Occipital lobe (tissue), 3 donors: ENCODE measurements at places on chromosomes 7 and 10. TPM values are rescaled to one million over a fixed set of nuclear protein-coding genes. Genes with fewer than 3 reads are reported as not detected.

The HECW1 gene
- total RNA-seq = 54.7 TPM

The TUBB8 gene
- not detected for total RNA-seq

- no peak for DNase-seq
These were observed 40.7 kb upstream of the ANAPC16 start for GRCh38 chr10:72175149-72175548.

DNA sequence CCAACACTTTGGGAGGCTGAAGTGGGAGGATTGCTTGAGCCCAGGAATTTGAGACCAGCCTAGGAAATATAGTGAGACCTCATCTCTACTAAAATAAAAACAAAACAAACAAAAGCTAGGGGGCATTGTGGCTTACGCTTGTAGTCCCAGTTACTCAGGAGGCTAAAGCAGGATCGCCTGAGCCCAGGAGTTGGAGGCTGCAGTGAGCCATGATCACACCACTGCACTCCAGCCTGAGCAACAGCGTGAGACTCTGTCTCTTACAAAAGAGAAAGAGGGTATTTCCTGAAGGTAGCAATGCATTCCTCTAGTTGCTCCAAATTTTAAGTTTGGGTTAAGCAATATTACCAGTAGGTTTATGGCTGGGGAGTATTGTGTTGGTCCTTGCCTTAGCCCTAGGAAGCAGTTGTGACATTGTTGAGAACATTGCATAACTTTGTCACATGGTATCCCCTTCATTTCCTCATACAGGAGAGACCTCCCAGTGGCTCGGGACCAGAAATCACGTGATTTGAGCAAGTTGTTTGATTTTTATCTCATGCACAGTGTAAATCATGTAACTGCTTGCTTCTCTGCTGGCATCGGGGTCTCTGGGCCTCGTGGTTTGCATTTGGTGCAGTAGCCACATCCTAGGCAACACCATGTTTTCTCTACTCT is 23.3 kb upstream of the SMARCD3 start:
- DNase-seq = no peak

The LRRD1 gene
- 0.78 TPM for total RNA-seq

- DNase-seq = peak; percentile 35
These were observed 31.1 kb downstream of the SKIDA1 start for GRCh38 chr10:21494191-21495001.

DNA sequence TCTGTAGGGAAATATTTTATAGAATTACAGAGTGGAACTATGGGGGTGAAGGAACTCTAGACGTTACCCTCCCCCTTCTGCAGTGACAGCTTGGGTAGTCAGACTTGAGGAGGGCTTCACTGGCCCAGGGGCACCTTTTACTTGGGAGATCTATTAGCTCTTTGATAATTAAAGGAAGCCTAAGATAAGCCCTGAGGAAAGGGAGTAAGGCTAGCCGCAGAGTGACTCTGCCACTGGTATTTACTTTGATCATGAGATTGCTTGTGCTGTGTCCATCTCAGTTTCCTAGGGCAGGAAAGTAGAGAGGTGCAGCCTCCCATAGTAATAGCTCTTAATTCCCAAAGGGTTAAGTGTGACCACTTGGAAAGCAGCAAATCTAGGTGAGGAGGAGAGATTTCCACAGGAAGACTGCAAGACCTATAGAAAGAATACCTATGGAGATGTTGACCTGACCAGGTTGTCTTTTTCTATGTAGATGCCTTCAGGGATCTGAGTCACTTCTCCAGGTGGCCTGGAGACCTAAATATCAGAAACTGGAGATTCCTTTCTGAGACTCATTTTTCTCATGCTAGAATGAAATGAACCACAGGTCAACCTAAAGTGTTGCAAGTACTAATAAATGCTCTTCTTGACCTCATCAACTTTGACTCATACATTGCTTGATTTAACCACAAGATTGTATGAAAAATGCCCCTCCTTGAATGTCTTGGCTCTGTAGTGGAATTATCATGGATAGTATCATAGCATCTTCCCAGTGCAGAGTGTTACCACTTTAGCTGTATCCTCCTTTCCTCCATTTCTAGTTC is 447.3 kb upstream of the GHITM start:
- DNase-seq = no peak

GRCh38 chr10:98673171-98673782 is 226.5 kb upstream of the HPS1 start:
- DNase-seq = no peak

The ENO4 gene
- total RNA-seq = 0.78 TPM

DNA sequence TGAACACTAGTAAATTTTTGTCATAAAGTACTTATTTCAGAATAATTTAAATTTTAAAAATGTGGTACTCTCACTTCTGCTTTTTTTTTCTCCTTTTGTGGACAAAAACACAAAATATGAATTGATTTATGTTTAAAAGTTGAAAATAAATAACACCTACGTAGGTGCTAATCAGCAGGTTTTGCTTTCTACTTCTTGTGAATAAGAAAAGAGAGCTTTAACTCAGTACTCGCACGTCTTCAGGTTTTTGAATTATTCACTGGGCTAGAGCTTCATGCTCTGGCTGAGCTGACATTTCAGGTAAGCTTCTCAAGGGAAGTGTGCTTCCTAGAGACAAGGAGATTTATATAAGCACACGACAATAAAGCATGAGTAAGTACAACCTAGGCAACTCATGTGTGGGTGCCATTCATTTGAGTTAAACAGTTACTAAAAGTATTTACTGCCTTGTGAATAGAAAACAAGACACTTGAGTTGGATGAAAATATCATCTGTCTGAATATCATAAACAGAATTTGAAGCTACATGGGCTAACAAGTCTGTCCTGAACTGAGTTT is 190.0 kb upstream of the POT1 start:
- DNase-seq = no peak

The THNSL1 gene
- total RNA-seq = 17.9 TPM

The COBL gene
- 6.4 TPM for total RNA-seq

GRCh38 chr7:1810521-1810920 is 140.4 kb downstream of the ELFN1 start:
- DNase-seq = no peak

GRCh38 chr7:35185908-35186731 is 67.8 kb downstream of the TBX20 start:
- DNase-seq = peak; percentile 78

DNA sequence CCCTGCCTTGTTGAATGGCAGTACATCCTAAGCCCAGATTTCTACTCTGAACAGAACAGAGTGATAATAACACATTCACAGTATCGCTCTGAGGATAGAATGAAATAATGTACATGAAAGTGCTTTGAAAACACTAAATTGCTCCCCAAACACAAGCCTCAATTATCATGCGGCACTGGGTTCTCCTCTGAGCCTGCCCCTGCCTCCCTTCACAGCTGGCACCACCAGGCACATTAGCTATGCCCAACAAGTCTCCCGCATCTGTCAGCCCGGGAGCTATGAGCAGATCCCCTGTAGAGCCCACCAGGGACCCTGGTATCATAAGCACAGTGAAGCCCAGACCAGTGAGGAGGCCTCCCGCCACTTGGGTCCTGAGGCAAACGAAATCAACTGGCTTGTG is 405.5 kb downstream of the GRID1 start:
- no peak for DNase-seq

The CTAGE15 gene
- total RNA-seq = 0.47 TPM

The SYNPO2L gene
- total RNA-seq = not detected

DNA sequence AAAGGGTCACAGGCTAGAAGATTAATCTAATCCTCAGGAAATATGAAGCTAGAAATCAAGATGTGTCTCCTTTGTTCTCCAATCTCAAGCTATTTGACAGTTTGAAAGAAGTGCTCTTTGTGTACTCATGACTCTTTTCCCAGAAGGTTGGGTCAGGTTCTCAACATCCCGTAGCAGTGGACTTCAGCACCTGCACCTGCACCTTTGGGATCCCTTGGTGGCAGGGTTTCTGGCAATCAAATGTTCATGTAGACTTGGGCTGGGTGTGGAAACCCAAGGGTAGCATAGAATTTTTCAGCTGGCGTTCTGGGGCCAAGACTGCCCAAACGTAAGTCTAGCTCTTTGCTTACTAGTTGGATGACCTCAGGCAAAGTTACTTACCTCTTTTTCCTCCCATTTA is 134.4 kb downstream of the ADRA2A start:
- no peak for DNase-seq

DNA sequence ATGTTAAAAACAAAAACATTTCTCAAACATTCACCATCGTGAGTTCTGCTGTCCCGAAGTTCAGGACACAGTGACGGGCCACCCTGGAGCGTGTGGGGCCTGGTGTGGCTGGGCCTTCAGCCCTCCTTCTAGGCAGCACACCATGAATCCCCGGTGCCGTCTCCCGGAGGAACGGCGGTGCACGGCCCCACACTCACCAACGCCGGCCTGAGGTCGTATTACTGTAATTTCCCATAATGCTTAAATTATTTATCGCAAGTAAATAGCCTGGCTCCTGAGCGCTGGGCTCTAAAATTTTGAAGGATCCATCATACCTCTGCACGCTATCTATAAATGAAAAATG is 1.4 kb downstream of the STK32C start:
- no peak for DNase-seq

The EEF1AKMT2 gene
- total RNA-seq = 53.8 TPM

The MSS51 gene
- total RNA-seq = 3.7 TPM

DNA sequence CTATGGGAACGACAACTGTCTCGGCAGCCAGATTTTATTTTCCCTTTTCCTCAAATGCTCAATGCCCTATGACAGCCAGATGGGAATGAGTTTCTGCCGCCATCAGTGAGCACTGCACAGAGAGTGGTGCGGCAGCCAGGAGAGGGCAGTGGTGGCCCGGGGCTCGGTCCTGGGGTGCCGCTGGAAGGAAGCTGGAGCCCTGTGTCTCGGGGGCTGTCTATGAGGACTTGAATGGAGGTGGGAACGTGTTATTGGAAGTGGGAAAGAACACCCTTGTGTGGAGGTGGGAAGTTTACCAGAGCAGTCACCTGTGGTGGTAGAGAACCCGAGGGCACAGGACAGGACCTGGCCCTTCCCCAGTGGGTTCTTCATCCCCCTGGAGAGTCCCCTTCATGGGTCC is 35.8 kb downstream of the JAKMIP3 start:
- DNase-seq = no peak

The PPP1R9A gene
- 115 TPM for total RNA-seq

The CRHR2 gene
- total RNA-seq = 1.1 TPM

The SORCS1 gene
- 40.6 TPM for total RNA-seq

- DNase-seq = no peak
These were observed 411.6 kb downstream of the GFRA1 start for GRCh38 chr10:115861455-115861854.

The SLC26A5 gene
- total RNA-seq = not detected

DNA sequence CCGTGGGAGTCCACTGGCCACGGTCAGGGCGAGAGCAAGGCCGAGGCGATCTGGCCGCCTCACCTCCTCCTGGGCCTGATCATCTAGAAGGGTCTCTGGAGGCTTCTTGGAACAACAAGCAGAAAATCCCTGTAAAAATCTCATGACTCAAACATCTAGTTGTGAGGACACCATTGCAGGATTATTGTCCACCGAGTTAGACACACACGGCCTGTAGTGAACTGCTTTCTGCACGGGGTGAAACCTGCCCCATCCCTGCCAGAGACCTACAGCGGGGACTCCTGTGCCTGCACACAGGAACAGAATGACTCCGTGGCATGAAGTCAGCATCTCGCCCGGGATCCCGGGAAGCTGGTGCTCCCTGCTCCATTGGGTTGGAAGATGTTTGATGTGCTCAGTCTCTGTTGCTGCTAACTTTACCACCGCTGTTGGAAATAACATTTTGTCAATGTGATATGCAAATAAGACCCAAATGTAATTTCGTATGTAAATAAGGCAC is 267.0 kb upstream of the TCERG1L start:
- DNase-seq = no peak

DNA sequence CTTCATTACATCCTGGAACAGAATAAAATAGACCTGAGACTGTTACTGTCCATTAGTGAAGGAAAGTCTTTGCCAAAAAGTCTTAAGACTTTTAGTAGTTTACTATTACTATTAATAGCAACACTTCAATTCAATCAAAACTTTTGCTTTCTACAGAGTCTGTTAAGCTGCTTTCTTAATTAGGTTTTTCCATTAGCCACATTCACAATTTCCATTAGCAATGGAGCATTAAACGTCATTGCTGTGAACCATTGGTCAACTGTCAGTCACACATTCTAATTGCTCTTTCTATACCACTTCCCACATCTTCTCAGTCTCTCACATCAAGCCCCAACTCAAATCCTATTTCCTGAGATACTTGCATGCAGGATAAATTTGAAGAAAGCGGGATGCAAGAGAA is 736.6 kb upstream of the SORCS1 start:
- DNase-seq = no peak

GRCh38 chr10:43479275-43479674 is 42.4 kb downstream of the ZNF487 start:
- no peak for DNase-seq

- DNase-seq = no peak
These were observed 53.5 kb upstream of the TNS3 start for GRCh38 chr7:47635091-47636080.

DNA sequence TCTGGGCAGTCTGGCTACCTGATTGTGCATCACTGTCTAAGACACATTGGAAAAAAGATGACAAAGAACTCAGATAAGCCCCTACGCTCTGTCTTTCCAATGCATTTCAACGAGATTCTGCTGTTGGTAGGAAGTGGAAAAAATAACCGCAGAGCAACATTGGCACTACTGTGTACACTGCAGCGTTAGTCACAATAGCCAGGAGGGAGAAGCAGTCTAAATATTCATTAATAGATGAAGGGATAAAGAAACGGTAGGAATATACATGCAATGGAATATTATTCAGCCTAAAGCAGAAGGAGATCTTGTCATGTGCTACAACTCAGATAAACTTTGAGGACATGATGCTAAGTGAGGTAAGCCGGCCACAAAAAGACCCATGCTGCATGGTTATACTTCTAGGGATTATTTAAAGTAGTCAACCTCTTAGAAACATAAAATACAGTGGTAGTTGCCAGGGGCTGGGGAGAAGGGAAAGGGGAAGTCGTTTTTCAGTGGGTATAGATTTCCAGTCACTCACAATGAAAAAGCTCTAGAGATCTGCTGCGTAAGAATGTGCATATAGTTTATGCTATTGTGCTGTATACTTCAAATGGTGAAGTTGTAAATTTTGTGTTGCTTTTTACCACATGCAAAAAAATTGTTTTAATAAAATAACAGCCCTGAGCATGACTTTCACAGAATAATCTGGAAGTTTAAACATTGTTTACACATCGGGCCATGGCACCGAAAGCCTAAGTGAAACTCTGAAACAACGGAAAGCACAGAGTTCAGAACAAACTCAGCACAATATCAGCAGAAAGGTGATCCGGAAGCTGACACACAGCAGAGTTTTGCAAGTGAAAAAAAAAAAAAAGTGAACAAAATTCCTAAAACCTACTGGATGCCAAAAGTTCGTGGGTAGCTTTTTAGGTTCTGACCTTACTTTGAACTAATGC is 40.1 kb downstream of the ELMO1 start:
- DNase-seq = no peak

- DNase-seq = no peak
These were observed 181.7 kb downstream of the ST7 start for GRCh38 chr7:117134889-117135552.

GRCh38 chr10:38027986-38028385 is 17.5 kb downstream of the ZNF33A start:
- DNase-seq = no peak

The PNLIPRP2 gene
- not detected for total RNA-seq

The SUN3 gene
- not detected for total RNA-seq
